ENCODE measurements at places on chromosomes 16 and 17. TPM values are rescaled to one million over a fixed set of nuclear protein-coding genes. Genes with fewer than 3 reads are reported as not detected.

DNA sequence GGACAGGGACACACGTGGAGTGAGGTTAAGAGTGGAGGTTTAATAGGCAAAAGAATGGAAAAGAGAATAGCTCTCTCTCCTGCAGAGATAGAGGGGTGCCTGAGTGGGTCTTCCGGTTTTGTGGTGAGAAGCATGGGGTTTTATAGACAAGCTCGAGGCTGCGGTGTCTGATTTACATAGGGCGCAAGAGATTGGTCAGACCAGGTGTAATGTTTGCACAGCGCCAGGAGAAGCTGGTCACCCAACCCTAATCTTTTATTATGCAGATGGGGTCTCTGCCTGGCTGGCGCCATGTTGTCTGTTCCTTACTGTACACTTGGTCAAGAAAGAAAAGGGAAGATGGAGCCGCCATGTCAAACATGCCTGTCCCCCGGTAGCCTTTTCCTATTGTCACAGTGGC, 44.5 kb upstream of the MLYCD start:
- no peak for DNase-seq

- no peak for DNase-seq
These were observed 2.6 kb downstream of the CPD start for GRCh38 chr17:30381340-30381659.

DNA sequence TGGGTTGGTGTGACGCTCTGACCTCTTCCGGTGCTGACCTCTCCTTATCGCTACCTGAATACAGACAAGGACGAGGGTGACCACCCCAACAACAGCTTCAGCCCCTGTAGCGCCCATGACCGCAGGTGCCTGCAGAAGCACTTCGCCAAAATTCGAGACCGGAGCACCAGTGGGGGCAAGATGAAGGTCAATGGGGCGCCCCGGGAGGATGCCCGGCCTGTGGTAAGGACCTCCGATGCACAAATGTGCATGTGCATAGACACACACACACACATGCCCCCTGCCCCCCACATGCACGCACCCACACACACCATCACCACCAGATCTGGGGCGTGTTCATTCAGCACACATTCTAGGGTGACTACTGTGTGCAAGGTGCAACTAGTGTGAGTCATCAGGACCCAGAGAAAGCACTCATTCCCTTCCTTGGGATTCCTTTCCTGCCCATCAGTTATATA, 9.7 kb downstream of the IGFBP4 start:
- no peak for DNase-seq

The TBC1D3C gene
- not detected for total RNA-seq

- DNase-seq = no peak
These were observed 36.3 kb upstream of the TEKT1 start for GRCh38 chr17:6867849-6868248.

- no peak for DNase-seq
These were observed 27.4 kb downstream of the SNX11 start for GRCh38 chr17:48134912-48135480.

The NGFR gene
- 0.14 TPM for total RNA-seq

DNA sequence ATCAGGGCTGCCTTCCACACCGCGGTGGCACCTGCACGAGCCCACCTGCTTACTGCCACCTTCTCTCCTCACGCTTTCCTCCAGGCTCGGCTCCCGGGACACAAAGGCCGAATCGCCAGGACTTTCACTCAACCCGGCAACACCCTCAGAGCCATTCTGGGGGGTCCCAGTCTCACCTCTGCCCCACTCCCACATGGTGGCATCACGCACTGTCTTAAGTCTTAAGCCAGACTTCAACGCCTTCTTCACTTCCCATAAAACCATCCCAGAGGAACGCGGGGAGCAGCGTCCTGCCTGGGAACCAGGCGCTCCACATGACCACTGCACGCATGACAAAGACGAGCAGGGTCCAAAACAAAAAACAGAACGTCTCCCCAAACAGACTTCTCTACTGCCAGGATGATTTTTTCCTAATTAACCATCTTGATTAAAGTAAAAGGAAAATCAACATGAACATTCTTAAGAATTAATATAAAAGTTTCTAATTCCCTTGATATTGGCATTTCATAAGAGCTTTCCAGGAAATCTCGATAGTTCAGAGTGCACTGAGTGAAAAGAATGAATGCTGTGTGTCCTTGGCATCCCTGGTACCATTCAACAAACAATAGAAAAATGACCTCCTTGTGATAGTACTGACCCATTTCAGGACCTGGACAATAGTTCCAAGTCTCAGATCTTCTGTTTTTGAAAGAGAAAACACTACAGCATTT, 2.6 kb downstream of the CANT1 start:
- no peak for DNase-seq

- no peak for DNase-seq
These were observed 116.4 kb downstream of the SEC14L1 start for GRCh38 chr17:77257169-77257568.

DNA sequence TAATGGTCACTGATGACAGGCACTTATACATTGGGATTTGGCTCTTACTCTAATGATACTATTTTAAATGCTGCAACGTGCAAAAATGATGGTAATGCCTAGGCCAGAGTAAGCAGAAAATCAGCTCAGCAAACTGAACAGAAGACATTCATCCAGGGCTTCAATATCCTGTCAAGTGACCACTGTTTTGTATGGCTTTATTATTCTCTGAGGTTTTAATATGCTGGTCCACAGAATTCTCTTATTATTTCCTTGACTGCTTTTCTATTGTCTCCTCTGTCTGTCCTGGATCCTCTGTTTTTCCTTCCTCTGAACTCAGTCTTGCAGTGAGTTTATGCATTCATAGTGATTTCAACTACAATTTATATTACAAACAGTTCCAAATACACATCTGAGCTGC, 90.8 kb upstream of the PMFBP1 start:
- DNase-seq = no peak

DNA sequence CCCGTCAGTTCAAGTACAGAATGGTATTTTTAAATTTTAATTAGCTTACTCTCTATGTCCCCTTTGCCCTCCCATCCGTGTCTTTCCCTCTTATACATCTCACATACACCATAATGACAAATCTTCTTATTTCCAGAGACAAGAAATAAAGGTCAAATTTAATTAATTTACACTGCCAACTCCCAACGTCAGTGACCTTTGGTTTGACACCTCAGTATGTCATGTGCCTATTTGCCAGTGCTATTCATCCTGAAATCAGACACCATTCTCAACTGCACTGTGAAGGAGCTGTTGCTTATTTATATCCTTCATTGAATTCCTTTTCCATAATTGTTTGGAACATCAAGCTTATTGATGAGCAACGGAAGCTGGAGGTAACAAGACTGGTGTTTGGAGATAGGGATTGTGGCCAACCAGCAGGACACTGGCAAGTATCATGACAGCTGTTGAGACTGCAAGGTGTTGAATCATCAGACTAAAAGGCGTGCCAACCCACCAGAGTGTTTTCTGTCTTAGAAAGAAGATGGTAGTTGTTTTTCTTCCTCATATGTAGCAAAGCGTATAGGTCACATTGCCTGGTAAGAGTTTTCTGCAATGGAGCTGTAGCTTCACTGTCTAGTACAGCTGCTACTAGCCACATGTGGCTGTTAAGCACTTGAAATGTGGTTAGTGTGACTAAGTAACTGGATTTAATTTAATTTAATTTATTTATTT, 12.5 kb downstream of the CALCOCO2 start:
- DNase-seq = no peak

DNA sequence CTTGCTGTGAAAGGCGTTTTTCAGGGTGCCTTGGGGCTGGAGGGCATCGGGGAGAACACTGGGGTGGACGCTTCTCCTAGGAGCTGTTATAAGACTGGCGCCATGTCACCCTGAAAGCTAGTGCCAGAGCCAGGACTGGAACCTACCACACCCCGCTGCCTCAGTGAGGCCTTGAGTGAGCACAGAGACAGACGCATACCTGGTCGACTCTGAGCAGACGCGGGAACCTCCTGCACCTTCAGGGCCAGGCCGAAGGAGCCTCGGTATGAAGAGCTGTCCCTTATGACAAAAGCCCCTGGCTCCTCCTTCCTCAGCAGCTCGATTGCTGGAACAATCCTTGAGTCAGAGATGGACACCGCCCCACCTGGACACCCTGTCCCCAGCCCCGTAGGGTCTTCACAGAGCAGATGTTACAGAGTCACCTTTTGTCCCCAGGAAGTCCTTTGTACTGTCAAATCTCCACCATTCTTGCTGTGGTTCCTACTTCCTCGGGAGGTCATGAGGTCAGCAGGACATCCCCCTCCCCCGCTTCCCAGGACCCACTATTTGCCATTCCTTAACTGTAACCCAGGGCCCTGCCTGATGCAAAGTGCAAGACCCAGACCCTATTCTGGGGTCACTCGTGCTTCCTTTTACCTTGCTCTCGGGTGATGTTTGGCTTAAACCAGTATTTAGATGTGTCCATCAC, 17.0 kb downstream of the TNS4 start:
- no peak for DNase-seq

GRCh38 chr16:64773638-64774037, 348.2 kb downstream of the CDH11 start:
- no peak for DNase-seq

The FAM20A gene
- not detected for total RNA-seq

- no peak for DNase-seq
These were observed 1196.6 kb downstream of the CDH11 start for GRCh38 chr16:63925221-63925620.

DNA sequence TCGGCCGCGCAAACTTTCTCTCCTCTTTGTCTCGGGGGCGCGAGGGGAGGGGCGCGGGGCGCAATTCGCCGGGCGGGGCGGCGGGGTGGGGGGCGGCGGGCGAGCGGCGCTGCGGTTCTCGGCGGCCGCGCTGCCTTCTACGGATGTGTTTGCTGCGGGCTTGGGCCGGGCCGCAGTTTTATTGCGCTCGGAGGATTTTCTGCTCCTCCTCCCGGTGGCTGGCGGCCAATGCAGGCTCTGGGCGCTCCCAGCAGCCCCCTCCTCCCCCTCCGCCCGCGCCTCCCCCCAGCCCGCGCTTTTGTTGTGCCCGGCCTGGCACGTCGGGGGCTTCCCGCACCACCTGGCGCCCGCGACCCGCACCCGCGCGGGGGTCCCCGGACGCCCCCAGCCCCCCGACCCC, at the start of gene TIMP2:
TIMP2 (minus strand) TSS at position 154 of the 400 bp plus-strand sequence. CDS start 299 bp downstream, outside the sequence.
- peak; percentile 55 for DNase-seq

GRCh38 chr17:38893607-38894006, 23.7 kb downstream of the LASP1 start:
- no peak for DNase-seq

The SLC52A1 gene
- total RNA-seq = 0.14 TPM

- no peak for DNase-seq
These were observed 29.7 kb upstream of the CDH15 start for GRCh38 chr16:89141884-89142267.

GRCh38 chr17:6713130-6713917, at the start of gene SLC13A5:
Gene SLC13A5, minus strand, starts transcription at chr17:6713369. Its CDS starts 36 bp downstream, at chr17:6713333.
- DNase-seq = no peak

DNA sequence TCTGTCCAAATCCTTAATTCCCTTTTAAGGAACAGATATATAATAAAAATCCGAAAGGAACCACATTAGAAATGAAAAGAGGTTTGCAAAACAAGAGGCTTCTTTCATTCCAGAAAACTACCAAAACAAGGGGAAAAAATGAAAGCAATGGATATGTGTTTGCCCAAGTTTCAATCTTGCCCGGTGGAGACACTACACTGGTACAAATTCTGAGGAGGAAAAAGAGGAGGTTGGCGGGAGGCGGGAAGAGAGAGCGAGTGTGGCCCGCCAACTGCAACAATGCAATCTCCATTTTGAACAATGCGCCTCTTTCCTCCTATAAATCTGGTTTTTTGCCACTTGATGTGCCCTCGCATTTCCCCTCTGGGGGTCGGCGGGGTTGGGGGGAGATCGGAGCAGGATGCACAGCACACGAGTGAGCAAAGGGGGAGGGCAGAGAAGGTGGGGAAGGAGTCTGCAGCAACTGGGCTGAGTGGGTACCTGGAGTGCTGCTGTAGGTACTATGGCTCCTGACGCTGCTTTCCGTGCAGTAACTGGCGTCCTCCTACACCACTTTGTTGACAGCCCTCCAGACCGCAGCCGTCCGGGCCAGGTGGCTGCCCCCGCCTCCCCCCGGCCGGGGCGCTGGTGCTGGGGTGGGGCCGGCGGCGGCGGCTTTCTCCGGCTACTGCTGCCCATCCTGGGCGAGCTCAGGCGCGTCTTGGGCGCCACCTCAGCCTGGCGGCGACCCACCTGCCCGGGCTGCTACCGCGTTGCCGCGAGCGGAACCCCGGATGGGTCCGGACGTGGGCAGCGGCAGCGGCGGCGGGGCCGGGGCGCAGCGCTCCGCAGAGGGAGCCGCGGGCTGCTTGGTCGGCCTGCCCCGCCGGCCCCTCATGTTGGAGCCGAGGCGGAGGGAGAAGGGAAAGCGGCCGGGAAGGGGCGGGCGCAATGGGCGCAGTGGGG, 93.8 kb upstream of the PLEKHM1 start:
- peak; percentile 80 for DNase-seq

The WSCD1 gene
- 0.62 TPM for total RNA-seq

The KLHL10 gene
- 0.16 TPM for total RNA-seq

GRCh38 chr16:48907906-48908634, 298.1 kb upstream of the N4BP1 start:
- no peak for DNase-seq

DNA sequence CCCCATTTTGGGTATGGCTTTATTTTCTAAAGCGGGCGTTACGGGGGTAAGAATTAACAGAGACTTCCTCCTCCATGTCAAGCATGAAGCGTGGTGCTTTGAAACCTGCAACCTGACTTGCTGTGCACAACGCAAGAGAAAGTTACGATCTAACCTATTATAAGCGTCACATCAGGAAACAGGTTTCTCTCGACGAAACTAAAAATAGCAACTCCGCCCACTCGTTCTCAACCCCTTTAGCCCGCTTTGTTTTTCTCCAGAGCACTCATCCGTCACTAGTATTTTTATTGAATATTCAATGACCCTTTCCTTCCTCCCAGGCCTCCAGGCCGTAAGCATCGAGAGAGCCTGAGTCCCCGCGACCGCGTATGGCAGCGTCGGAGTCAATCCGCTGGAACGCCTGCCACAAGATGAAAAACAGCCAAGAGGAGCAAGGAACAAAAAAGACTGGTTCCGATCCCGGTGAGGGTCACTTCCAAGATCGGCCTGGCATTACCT, 555 bp downstream of the NUP88 start:
- DNase-seq = peak; percentile 64

DNA sequence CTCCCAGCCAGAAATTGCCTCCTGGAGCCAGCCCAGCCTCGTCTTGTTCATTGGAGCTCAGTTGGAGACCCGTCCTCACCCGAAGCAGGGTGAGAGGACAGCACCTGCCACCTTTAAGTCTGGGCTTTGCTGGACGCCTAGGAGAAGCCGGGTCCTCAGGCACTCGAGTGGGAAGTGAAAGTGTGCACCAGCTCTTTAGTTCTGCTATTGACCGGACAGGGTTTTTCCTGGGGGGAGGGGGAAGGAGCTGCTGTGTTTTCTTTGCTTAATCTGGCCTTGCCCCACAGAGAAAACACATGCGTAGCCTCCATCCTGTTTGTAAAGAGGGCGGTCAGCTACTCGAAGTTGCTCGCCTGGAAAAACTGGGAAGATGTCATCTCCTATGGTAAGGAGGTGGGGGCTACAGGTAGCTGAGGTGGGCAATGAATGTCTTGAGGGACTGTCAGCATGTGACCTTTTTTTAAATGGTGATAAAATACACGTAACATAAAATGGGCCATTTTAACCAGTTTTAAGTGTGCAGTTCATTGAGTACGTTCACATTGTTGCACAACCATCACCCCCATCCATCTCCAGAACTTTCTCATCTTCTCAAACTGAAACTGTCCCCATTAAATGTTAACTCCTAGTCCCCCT, 34.4 kb downstream of the CMIP start:
- DNase-seq = no peak

GRCh38 chr16:55728797-55729196, 73.0 kb downstream of the SLC6A2 start:
- no peak for DNase-seq

The BCO1 gene
- total RNA-seq = not detected

The DPEP3 gene
- not detected for total RNA-seq

GRCh38 chr17:66152756-66153155, 39.2 kb downstream of the CEP112 start:
- no peak for DNase-seq
